ENCODE measurements at places on chromosomes 13 and 19.

GRCh38 chr19:876780-877314 lies 16.1 kb downstream of the MED16 start:
- DNase-seq: no peak

GRCh38 chr13:83499286-83499685 lies 383.0 kb downstream of the SLITRK1 start:
- DNase-seq: no peak

GRCh38 chr13:98468361-98468760 lies 108.5 kb downstream of the STK24 start:
- DNase-seq: no peak

- no peak for DNase-seq
These were observed 1163.0 kb downstream of the DIAPH3 start for GRCh38 chr13:59000770-59001169.

DNA sequence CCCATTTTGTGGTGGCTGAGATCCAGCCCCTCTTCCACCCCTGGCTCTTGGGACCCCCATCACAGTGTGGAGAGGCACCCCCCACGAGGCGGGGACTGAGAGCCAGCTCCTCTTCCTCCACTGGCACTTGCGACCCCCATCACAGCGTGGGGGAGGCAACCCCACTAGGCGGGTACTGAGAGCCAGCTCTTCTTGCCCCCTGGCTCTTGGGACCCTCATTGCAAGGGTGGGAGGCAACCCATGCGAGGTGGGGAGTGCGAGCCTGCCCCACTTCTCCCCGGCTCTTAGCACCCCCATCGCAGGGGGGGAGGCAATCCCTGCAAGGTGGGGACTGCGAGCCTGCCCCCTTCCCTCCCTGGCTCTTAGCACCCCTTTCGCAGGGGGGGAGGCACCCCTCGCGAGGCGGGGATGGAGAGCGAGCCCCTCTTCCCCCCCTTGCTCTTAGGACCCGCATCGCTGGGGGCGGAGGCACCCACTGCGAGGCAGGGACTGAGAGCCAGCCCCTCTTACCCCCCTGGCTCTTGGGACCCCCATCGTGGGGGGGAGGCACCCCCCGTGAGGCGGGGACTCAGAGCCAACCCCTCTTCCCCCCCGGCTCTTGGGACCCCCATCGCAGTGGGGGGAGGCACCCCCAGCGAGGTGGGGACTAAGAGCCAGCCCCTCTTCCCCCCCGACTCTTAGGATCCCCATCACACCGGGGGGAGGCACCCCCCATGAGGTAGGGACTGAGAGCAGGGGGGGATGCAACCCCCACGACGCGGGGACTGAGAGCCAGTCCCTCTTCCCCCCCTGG lies 364.6 kb upstream of the SPRY2 start:
- no peak for DNase-seq

GRCh38 chr19:12126707-12127106 lies 13.4 kb downstream of the ZNF20 start:
- DNase-seq: no peak

DNA sequence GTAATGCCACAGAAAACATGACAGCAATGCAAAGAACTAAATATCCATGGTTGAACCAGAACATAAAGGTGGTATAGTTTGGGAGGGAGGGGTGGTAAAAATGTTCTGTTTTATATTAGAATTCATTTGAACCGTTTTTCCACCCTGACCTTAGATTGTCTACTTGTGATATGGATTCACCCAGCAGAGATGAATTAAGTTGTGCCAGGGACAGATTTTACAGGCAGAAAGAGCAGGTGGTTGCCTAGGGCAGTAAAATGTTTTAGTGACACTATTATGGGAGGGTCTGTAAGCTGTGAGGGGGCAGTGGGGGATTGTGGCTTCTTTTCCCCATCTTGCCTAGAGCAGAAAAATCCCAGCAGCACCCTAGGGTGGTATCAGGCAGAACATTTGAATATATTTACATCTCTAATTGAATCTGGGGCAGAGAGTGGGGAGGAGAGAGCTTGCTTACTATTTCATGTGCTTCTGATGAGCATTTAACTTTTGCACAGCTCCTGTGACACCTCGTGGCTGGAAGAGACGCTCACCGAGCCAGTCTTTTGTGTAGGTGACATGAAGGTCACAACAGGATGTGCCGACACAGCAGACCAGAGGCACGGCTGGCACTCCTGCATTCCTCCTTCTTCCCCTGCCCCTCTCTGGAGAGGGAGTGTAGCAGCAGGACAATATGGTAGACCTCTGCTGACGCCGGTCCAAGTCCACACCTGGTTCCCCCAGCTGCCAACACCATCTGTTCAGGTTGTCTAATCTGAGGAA lies 452.3 kb downstream of the IRS2 start:
- DNase-seq: no peak

GRCh38 chr13:113924184-113924901 lies 49.5 kb downstream of the C13orf46 start:
- DNase-seq: no peak

DNA sequence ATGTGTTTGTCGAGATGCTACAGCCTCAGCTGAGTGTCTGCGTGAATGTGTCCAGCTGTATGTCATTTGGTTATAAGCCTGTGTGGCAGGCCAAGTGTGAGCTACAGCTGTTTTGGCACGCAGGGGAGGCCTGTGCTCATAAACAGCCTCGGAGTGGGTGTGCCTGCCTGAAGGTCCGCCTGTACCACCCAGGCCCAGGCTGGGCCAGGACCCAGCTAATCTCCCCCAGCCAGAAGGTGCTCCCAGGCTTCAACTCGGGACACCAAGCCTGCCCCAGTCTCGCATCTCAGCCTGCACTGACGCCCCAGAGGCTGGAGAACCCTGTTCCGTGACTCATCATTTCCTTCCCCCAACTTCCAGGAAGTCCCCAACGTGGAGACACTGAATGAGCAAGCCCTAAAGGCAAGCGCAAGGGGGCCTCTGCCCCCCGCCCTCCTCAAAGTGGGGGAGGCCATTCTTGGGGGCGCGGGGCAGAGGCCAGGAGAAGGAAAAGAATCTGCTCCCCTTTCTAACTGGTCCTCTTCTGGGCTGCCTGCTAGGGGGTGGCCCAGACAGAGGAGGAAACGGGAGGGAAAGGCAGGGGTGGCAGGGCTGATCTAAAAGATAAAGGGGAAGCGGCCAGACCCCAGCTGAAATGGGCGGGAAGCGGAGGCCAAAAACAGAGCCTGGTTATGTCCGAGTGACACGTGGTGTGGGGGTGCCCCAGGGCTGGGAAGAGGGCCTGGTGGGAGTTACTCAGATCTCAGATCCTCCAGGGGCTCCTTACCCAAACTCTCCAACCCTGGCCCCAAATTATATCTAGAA lies 2.0 kb downstream of the SLC1A5 start:
- DNase-seq: peak; percentile 82

- no peak for DNase-seq
These were observed 2.6 kb downstream of the CNN1 start for GRCh38 chr19:11541238-11541637.

- peak; percentile 55 for DNase-seq
These were observed 158.4 kb downstream of the RNF17 start for GRCh38 chr13:24922387-24922744.

DNA sequence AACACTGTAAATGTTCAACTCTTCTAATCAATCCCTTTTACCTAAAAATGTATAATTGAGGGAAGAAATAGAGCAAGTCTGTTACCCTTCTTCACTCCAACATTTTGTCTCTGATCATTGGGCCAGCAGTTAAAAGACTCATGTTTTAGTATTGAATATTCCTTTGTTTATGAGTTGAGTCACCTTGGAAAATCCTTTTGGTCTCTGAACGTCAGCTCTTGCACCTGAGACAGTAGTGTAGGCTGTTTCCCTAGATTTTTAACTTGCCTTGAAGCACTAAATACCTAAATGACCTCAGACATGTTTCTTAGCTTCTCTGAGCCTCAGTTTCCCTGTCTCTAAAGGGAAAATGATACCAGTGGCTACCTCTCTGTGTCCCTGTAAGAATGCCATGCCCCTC lies 184.2 kb downstream of the RFC3 start:
- no peak for DNase-seq

DNA sequence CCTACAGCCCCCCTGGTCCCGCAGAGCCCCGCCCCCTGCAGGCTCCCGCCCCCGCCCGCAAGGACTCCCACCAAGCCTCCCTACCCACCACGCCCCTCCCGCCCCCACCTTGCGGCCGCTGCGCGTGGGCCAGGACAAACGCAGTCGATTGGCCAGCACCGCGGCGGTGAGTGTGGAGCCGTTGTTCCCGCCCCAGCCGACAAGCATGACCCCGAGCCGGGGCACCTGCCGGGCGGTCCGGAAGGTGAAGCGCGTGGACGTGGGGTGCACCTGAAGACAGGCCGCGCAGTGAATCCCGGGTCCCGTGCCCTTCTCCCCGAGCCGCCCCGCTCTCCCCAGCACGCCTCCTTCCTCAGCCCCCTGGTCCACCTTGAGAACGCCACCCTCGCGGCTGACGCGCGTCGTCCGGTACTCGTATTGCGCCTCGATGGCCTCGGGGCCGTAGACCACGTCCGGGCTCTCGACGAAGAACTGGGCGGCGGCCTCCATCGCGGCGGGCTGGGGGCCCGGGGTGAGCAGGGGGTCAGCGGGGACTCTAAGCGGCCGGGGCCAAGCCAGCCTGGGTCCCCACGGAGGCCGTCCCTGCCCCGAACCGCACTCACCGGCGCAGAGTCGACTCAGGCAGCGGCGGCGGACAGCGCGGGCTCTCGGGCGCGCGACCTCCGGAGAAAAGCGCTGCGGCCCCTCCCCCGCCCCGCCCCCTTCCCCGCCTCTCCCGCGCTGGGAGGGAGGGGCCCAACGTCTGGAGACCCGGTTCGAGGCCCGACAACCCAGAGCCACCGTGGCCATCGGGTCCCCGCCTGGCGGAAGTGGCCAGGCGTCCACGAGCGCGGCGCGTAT lies at the start of gene ISYNA1:
TSS of gene ISYNA1 (minus strand) at position 643 of the 840 bp plus-strand sequence. CDS start at position 489, 154 bp downstream.
- no peak for DNase-seq

GRCh38 chr13:99908140-99908803 lies 63.3 kb downstream of the ZIC5 start:
- DNase-seq: peak; percentile 85

GRCh38 chr13:96996107-96996506 lies 1.8 kb upstream of the OXGR1 start:
- no peak for DNase-seq

DNA sequence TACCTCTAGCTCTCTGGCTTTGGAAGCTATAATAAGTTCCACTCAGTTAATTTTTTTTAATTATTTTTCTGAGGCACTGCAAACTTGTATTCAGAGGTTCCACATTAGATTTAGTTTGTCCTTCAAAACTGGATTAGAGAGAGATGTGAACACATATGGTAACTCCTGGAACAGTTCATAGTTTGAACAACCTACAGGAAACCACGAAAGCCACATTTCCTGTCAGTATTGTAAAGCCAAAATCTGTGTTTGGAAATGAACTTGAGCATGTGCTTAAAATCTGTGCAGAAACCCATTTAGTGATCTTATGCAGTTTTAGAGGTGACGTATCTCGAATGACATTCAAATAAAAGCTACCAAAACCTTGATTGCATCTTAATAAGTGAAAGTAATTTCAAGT lies 1952.0 kb downstream of the OLFM4 start:
- DNase-seq: no peak

DNA sequence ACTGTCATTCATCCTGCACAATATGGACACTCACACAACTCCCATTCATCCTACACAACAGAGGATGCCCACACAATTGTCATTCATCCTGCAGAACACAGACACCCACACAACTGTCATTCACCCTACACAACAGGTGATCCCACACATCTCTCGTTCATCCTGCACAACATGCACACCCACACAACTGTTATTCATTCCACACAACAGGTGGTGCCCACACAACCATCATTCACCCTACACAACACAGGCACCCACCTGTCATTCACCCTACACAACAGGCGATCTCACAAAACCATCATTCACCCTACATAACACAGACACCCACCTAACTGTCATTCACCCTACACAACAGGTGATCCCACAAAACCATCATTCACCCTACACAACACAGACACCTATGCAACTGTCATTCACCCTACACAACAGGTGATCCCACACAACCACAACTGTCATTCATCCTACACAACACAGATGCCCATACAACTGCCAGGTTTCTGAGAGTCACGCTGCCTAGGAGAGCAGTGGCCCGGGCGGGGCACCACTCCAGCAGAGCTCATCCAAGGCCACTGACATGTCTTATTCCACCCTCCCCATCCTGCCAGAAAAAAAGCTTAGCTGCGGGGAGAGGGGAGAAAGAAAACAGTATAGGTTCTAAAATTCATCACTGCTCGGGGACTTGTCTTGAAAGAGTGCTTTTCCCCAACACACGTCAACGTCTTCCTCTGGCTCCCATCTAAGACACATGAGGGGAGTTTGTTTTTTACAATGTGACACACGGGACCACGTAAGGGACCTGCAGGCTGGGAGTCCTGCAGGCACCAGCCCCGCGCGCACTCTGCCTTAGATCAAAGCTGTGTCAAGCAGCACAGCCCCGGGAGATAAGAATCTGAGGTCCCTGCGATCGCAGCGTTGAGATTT lies 44.0 kb downstream of the KLF2 start:
- no peak for DNase-seq

DNA sequence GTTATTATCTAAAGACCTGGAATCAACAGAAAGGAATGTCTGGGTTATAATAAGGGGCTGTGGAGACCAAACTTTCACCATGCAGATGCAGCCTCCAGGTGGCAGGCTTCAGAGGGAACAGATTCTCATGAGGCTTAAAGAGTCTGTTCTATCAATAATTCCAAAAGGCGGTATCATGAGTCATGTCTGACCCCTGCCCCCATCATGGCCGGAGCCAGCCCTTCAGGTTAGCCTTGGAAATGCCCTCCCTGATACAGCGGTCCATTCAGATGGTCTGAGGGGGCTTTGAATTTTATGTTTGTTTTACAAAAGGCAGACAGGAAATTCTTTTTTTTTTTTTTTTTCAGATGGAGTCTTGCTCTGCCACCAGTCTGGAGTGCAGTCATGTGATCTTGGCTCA lies 21.7 kb upstream of the LAMP1 start:
- peak; percentile 73 for DNase-seq

DNA sequence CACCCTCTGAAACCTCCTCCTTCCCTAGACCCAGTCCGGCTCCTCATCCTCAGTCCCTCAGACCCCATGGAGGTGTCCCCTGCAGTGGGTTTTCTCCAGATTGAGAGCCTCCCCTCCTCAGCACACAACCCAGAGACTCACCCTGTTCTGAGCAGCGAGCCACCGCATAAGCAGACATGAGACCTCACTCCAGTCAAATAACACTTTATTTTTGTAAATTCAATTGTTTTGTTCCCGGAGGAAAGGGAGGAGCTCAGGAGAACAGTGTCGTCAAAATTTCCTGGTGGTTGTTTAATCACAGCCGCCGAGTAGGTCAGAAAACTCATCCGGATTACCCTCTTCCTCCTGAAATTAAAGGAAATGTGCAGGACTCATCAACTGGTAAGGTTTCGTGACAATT lies 57.5 kb downstream of the ERICH4 start:
- DNase-seq: no peak

- peak; percentile 35 for DNase-seq
These were observed at the start of gene ZNF331 for GRCh38 chr19:53537521-53538377. Gene ZNF331, plus strand, starts transcription at chr19:53538145. Its CDS starts 31,232 bp downstream, at chr19:53569377.
